Glutamatergic neuron (in vitro differentiated cells): ENCODE measurements at places on chromosomes 11 and 22. TPM values are rescaled to one million over a fixed set of nuclear protein-coding genes. Genes with fewer than 3 reads are reported as not detected.

DNA sequence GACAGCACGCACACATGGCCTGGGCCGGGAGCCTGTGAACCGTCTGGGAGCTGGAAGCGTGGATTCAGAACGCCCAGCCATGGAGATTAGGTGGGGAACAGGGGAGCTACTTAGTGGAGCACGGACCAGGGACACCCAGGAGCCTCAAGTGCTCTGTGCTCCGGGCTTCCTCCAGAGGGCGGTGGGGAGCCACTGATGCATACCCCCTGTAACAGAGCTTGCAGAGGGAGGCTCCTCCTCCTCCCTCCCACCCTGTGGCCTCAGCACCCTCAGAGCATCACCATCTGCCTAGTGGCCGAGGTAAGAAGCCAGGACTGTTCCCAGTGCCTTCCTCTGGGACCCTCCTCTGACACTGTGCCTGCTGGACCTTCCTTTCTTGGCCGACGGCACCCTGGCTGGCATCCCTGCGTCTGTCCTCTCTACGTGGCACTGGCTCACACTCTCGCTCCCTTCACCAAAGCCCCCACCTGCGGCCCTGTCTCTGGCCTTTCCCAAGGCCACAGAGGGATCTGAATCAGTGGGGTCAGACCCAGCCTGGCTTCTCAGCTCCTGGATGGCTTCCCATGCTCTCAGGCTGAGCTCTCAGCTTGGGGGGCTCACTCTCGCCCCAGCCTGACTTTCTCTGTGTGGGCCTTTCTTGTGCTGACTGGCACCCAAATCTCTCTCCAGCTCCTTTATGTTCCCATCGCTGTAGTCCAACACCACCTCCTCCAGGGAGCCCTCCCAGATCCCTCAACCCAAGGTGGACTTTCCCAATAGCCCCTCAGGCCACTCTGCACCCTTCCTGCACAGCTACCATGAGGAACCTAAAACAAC is 780.9 kb downstream of the BRD1 start:
- H3K36me3 ChIP-seq, result peaks cover 16% of the 10 kb centered on the region
- no peaks in the 10 kb centered on the region for H3K4me1 ChIP-seq
- no peak for DNase-seq

DNA sequence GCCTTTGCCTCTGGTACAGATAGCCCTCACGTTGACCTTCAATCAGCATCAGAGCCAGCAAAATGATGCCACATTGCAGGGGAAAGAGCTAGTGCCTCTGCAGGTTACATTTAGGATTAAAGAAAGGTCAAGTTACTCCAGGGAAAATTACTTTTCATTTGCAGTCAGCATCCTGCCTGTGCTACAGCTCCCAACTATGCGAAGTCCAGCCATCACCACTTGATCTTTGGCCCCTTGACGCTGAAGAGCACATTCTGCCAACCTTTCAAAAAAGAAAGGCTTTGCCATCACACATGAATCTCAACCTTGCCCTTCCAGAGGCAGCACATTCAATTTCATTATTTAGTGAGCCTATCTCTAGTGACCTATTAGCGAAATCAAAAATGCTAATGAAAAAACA is 11.3 kb downstream of the FJX1 start:
- H3K4me1 ChIP-seq, result peaks cover 4% of the 10 kb centered on the region
- H3K4me3 ChIP-seq, result no peak overlapping the region
- H3K27me3 ChIP-seq, result peaks cover 2% of the 10 kb centered on the region
- DNase-seq, result no peak
- no peak overlapping the region for H3K27ac ChIP-seq

GRCh38 chr22:37242395-37242918 is 1.6 kb downstream of the RAC2 start:
- H3K4me1 ChIP-seq, result peaks cover 10% of the 10 kb centered on the region
- DNase-seq, result no peak
- H3K27ac ChIP-seq, result no peak overlapping the region
- peaks cover under 1% of the 10 kb centered on the region for H3K27me3 ChIP-seq

- peaks cover 4% of the 10 kb centered on the region for H3K27me3 ChIP-seq
- no peak overlapping the region for H3K27ac ChIP-seq
- H3K4me1 ChIP-seq, result no peaks in the 10 kb centered on the region
- no peak overlapping the region for H3K4me3 ChIP-seq
Measured at GRCh38 chr22:27489178-27489675, 312.3 kb downstream of the MN1 start.

DNA sequence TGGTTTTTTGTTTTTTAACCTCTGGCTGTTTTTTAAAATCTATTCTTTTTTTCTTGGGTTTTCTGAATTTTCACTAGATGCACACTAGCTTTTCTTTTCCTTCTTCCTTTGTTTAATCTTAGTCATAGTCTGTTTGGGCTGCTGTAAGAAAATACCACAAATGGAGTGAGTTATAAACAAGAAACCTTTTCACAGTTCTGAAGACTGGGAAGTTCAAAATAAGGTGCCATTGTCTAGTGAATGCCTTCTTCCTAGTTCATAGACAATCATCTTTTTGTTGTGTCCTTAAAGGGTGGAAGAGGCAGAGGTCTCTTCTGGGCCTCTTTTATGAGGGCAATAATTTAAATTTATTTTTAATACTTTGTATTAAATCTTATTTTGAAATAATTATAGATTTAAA is 532.9 kb upstream of the ANO5 start:
- DNase-seq, result no peak
- H3K27me3 ChIP-seq, result no peaks in the 10 kb centered on the region
- H3K4me1 ChIP-seq, result no peaks in the 10 kb centered on the region
- H3K27ac ChIP-seq, result no peak overlapping the region

DNA sequence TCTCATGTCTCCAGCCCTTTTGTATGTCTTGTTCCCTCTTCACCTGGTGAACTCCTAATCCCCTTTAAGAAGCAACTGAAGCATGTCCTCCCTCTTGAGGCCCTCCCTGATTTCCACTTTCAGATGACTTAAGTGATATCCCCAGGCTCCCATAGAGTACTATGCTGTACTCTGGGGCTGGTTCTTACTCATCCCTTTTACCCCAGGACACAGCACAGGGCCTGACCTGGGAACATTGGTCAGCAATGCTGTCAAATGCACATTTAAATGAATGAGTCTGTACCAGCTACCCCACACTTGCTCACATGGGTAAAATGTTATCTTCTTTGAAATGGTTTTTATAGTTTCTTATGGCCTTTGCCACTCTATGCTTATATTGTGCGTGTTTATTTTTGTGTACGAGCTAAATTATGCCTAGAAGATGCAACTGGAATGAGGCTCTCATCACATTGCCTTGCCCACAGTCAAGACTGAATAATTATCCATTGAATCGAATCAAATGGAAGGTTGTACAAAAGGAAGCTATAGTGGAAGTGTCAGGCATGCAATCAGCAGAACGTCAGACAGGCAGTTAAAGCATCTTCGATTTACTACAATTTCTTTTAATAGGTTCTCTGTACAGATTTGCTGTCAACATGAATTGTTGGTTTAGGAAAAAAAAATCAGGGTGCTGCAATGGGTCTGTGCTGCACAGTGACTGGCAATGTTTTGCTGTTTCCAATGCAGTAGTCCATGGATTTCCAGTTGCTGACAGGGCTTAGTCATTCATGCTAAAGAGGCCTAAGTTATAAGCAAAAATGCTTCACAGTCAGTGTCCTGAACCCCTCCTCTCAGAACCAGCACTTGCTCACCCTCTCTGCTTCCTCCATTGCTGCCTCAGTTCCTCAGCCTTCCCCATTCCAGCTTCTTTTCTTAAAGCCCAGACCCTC is 79.5 kb downstream of the PARVA start:
- no peak for DNase-seq
- H3K36me3 ChIP-seq, result peaks cover under 1% of the 10 kb centered on the region
- H3K27me3 ChIP-seq, result no peaks in the 10 kb centered on the region
- H3K4me3 ChIP-seq, result no peak overlapping the region

GRCh38 chr11:34065505-34066203 is 14.1 kb downstream of the CAPRIN1 start:
- no peaks in the 10 kb centered on the region for H3K36me3 ChIP-seq
- no peak overlapping the region for H3K4me3 ChIP-seq
- no peak for DNase-seq
- H3K27ac ChIP-seq, result no peak overlapping the region
- H3K4me1 ChIP-seq, result peaks cover 14% of the 10 kb centered on the region

GRCh38 chr22:49971232-49972162 is 10.9 kb downstream of the PIM3 start:
- no peak overlapping the region for H3K27ac ChIP-seq
- H3K36me3 ChIP-seq, result peaks cover 4% of the 10 kb centered on the region
- DNase-seq, result peak; percentile 50
- peaks cover 12% of the 10 kb centered on the region for H3K27me3 ChIP-seq
- peak overlapping the region; percentile 61 for H3K4me3 ChIP-seq

GRCh38 chr11:57513911-57514537 is 1.5 kb downstream of the SLC43A1 start:
- peaks cover 17% of the 10 kb centered on the region for H3K27me3 ChIP-seq
- H3K36me3 ChIP-seq, result no peaks in the 10 kb centered on the region
- no peak overlapping the region for H3K27ac ChIP-seq
- H3K4me3 ChIP-seq, result peak overlapping the region; percentile 75
- no peaks in the 10 kb centered on the region for H3K4me1 ChIP-seq

DNA sequence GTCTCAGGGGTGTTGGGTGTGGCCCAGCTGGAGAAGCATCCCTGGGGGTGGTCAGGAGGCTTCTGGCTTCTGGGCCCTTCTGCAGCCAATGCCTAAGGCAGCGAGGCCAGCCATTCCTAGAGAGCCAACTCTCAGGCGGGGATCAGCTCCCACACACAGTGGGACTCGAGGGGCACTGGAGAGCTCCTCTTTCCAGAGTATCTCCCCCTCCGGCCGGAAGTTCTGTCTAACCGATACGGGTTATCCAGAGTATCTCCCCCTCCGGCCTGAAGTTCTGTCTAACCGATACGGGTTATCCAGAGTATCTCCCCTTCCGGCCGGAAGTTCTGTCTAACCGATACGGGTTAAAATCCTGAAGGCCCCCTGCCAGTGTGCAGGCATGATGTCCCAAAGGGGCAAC is 71.2 kb upstream of the B3GAT1 start:
- H3K27ac ChIP-seq, result no peak overlapping the region
- H3K27me3 ChIP-seq, result peaks cover 18% of the 10 kb centered on the region
- H3K36me3 ChIP-seq, result peaks cover 4% of the 10 kb centered on the region
- H3K4me3 ChIP-seq, result no peak overlapping the region

DNA sequence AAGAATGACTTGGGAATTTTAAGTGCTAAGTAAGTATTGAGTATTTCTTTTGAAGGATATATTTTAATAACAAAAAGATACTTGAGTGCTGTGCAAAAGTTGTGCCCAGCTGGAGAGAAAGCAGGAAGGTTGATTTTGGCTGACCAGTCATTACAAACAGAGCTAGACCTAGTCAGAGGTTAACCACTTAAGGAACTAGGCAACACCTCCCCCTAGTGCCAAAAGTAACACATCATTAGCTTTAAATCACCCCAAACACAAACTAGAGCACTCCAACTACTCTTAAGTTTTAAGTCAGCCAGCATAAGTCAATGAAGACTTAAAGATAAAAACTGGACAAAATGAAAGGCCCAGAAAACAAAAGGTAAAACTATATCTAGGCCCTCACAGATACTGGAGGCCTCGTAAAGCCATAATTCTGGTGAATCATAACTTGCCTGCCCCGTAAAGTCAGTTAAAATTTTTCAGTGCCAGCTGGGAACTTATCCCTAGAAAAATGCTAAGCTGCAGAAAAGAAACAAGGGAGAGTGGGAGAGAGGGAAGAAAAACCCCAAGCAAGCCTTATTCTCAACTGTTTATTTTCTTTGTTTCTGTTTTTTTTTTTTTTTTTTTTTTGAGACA is 4.6 kb downstream of the TMEM9B start:
- peaks cover 9% of the 10 kb centered on the region for H3K4me1 ChIP-seq
- no peak for DNase-seq
- H3K36me3 ChIP-seq, result no peaks in the 10 kb centered on the region
- H3K27me3 ChIP-seq, result peaks cover 3% of the 10 kb centered on the region

DNA sequence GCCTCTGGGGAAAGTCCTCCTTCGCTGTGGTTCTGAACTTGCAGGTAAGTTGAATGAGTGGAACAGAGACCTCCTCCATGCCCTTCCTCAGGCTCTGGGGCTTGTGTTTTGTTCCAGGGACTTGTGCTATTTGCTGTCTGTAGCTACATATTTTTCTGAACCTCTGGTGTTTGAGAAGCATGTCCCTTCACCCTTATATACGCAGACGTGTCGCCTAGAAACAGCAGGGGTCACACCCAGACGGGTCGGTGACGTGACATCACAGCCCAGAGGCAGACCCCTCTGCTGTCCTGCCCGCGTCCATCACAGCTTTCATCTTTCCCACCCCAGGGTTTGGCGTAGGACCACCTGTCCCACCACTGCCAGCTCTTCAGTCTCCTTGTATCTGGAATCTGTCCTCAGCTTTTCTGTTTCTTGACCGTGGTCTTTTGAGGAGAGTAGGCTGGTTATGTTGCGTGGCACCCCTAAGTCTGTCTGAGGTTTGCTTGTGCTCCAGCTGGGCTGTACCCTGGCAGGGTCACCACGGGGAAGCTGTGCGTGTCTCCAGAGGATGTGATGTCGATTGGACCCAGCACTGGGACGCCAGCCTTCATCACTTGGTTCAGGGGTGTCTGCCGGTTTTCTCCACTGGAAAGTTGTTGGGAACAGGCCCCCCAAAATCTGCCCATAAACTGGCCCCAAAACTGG is 13.4 kb upstream of the MUC5B start:
- H3K4me1 ChIP-seq, result no peaks in the 10 kb centered on the region
- H3K36me3 ChIP-seq, result peaks cover 31% of the 10 kb centered on the region

DNA sequence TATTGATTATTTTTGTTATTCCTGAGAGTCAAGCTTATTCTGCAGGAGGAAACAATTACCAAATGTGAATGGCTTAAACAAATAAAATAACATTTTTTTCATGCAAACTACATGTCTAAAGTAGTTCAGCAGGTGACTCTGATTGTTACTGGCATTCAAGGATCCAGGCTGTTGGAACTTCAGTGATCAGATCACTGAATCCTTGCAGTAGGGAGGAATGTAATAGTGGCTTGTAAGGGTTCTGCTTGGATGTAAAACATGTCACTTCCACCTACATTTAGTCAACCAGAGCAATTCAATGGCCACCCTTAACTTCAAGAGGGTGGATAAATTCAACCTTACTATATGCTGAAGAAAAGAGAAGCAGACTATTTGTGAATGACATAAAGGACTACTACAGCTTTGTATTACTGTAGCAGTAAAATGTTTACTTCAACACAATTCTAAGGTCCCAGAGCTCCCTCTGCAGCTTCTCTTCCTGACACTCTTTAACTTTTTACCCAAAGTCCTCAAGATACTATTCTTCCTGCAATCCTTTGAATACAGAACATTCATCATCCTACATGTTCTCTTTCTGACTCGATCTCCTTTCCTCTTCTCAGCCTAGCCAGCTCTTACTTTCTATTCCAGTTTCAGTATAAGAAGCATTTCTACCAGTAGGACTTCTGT is 284.0 kb downstream of the LRRC4C start:
- no peak overlapping the region for H3K27ac ChIP-seq
- H3K27me3 ChIP-seq, result no peaks in the 10 kb centered on the region
- no peak overlapping the region for H3K4me3 ChIP-seq
- DNase-seq, result no peak

The TMEM45B gene
- 0.37 TPM for total RNA-seq

The ANGPTL5 gene
- total RNA-seq, result not detected

The OR51B5 gene
- total RNA-seq, result not detected

The SLC29A2 gene
- 2.8 TPM for total RNA-seq

The NADSYN1 gene
- total RNA-seq, result 78.2 TPM

The KRTAP5-8 gene
- not detected for total RNA-seq

The C22orf31 gene
- not detected for total RNA-seq

The FIBIN gene
- total RNA-seq, result 0.22 TPM

The LIF gene
- total RNA-seq, result 0.29 TPM
